Activated CD4-positive, alpha-beta T cell treated with anti-CD3 and anti-CD28 coated beads for 24 hours (primary cell): ENCODE measurements at places on chromosomes 16 and 17.
A peak's percentile ranks its signal among the peaks of the same experiment; 100 is the strongest.

DNA sequence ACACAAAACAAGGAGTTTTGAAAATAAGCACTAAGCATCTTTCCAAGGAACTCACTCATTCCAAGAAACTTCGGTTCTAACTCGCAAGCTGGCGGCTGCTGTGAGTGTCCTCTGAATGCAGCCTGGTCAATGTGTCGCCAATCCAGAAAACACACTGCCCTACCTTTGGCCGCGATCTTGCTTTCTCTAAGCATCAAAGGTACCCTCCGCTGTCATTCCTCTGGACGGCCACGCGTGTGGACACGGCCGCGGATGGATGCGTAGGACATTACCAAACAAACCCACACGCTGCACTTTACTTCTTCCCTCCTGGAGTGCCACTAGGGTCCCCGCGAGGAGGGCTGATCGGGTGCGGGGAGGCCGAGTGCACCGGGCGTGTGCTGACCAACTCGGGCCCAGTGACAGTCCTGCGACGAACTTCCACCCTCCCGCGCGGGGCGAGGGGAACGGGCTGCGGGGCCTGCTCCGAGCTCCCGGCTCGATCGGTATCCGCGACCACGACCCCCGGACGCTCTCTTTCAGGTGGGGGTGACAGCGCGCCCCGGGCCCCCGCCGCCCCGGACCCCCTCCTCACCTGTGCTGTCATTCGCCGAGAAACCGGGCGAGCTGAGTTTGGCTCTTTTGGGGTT, 1.1 kb downstream of the CREBBP start:
- DNase-seq, result no peak

DNA sequence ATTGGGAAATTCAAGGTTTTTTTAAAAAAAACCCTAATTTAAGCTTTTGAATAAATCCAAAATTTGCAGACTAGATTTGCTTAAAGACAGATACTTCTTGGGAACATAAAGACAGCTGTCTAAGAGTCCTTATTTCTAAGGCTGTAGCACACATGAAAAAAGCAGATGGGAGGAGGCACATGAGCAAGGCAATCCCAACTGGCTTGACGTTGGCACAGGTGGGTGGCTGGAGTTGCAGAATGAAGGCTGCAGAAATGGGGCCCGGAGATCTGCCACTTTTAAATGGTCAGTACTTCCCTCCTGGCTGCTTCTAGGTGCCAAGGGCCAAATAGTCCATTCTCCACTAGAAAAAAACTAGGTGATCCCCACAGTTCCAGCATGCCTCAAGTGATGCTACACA, 4.4 kb downstream of the KIAA0753 start:
- no peak for DNase-seq

DNA sequence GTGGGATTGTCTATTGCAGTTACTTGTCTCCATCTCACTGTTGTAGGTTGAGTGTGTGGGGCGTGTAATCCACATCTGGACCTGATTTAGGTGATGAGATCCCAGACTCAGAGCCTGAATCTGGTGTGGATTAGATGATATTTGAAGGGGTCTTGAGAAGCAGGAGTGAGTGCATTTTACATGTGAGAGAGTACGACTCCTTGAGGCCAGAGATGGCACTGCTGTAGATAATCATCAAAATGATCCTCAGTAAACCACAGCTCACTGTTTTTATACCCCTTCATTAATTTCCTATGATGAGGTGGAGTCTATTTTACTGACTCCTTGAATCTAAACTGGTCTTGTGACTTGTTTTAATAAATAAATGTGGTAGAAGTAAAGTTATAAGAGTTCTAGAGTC, 732.5 kb downstream of the KCNJ2 start:
- no peak for DNase-seq

DNA sequence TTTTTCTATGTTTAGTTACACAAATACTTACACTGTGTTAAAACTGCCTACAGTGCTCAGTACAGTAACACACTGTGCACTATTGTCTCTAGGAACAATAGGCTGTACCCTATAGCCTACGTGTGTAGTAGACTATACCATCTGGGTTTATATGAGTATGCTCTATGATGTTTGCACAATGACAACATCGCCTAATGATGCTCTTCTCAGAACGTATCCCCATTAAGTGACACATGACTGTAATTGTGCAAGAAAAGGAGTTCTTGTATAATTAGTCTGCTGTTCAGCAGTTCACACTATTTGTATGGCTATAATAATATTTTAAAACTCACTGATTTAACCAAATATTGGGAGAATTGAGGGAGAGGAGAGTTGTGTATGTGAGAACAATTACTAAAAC, 173.7 kb downstream of the TRIM37 start:
- DNase-seq, result no peak

GRCh38 chr16:56866955-56867830, 2.2 kb downstream of the SLC12A3 start:
- peak; percentile 18 for DNase-seq

DNA sequence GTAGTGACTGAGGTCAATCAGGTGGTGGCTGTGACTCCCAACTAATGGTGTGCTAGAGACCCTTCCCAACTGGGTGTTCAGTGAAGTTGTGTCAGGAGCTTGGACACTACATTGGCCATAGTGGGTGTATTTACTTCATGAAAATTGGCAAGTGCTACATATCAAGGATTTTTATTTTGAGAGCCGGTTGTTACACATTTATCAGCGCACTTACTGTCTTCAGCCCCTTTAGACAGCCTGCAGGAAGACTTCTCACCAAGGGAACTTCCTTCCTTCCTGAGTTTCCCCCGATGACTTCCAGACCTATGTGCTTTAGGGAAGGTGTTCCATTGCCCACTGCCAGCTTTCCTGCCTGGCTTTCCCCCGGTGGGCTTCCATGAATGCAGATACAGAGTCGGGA, 261.2 kb downstream of the CBLN1 start:
- DNase-seq, result no peak

- no peak for DNase-seq
Measured at GRCh38 chr17:43475494-43476089, 8.2 kb upstream of the DHX8 start.
